Stimulated activated CD8-positive, alpha-beta memory T cell treated with anti-CD3 and anti-CD28 coated beads, Interleukin-7, amount 100 ng/mL, for 1 hour (primary cell): ENCODE measurements at places on chromosomes 3 and 15.

DNA sequence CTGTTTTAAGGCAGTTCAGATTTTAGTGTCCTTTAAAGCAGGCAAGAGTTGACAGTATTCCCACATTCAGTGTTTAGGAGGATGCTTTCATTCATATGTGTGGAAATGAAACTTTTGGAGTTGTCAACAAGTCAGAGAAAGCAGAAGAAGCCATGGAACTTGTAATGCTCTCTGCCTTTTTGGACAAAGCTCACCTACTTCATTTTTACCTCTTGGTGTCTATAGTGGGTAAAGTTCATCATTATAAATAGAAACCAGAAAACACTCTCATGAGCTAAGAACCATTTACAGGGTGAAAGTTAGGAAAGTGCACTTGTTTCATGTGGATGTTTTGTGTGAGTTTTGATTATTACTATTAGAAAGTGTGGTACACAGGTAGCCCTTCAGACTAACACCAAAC, 9.2 kb upstream of the NFKBIZ start:
- DNase-seq, result no peak

- DNase-seq, result no peak
These were observed 28.5 kb downstream of the DNAJC13 start for GRCh38 chr3:132445817-132446216.

DNA sequence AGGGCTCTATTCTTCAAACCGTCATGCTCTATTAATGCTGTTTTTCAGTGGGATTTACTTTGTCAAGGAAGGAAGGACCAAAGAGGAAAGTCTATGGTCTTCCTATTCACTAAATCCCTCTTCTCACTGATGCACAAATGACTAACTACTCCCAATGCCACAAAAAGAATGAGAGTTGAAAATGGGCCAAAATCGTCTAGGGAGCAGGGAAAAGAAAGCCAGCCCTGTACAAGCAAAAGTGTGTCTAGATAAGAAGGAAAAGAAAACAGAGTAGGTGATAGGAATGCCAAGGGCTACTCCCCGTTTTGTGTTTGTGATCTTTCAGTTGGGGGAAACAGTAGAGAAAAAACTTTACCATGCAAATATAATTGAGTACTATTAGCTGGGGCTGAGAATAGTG, 97.2 kb upstream of the TMCO5A start:
- DNase-seq, result no peak

GRCh38 chr3:78349571-78349970, 1309.7 kb downstream of the ROBO2 start:
- DNase-seq, result no peak

DNA sequence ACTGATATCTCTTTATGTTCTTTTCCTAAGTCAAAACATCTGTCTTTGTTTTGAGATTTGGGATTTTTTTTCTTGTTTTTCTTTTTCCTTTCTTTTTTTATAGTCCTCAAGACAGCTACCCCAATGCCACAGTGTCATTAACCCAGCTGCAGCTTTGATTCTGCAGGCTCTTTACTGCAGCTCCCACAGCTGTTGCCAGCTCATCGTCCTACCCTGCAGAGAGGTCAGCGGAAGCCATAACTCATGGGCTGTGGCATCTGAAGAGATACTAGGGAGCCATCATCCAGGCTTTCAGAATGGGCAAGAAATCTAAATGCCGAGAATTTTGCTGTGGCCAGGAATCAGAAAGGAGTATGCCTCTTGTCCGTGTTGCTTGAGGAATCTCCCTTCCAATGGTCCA, 44.3 kb upstream of the SLC24A5 start:
- DNase-seq, result no peak

- no peak for DNase-seq
These were observed 32.1 kb upstream of the ALPK3 start for GRCh38 chr15:84785053-84785452.

GRCh38 chr15:88255484-88256278, 858 bp downstream of the NTRK3 start:
- no peak for DNase-seq

DNA sequence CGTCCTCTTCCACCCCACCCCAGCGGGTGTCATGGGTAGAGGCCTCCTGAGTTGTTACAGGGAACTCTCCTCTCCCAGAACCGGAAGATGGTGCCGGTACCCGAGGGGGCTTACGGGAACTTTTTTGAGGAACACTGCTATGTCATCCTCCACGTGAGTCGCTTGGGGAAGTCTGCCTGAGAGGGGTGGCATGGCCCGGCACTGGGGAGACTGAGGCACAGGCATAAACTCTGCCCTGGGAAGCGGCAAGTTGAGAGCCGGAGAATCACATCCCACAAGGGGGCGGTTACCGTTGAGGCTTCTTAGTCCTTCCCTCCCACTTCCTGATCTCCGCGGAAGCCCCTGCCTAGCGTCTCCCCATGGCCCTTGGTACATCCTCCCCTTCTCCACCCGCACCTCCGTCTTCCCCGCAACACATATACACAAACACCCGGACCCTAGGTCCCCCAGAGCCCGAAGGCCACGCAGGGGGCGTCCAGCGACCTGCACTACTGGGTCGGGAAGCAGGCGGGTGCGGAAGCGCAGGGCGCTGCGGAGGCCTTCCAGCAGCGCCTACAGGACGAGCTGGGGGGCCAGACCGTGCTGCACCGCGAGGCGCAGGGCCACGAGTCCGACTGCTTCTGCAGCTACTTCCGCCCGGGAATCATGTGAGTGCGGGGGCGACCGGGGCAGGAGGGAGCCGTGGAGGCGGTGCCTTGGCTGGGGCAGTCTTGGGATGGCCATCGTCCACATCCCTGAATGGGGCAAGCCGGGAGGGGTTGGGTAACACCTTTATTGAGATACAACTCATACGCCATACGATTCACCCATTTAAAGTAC, 3.4 kb downstream of the VILL start:
- no peak for DNase-seq

DNA sequence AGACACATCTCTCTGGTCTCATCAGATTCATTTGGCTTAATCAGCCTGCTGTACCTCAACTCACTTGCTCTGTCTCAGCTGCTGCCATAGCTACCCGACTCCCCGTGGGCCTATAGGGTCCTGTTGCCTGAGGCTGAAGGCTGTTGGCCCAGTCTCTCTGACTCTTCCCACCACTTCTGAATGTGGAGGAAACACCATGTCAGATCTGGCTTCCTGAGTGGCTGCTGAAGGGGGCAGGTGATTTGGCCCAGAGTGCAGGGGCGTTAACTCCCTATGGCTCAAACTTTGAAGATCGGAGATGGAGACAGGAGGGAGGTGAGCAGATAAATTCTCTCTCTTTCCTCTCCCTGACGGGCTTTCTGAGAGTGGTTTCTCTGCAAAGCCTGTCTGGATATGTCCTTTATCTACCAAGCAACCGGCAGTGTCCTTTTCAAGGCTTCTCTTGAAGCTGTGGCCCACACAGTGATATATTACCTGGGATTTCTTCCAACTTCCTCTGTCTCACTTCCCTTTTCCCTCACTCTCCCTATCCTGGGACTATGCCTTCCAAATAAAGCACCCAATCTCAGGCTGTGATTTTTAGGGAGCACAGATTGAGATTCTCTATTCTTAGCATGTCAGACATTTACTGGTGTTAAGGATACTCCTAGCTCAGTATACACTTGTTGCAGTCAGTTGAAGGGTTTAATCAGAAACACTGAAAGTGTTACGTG, 334.9 kb upstream of the TBC1D5 start:
- no peak for DNase-seq

- no peak for DNase-seq
These were observed 43.5 kb downstream of the PHC3 start for GRCh38 chr3:170137986-170138385.

DNA sequence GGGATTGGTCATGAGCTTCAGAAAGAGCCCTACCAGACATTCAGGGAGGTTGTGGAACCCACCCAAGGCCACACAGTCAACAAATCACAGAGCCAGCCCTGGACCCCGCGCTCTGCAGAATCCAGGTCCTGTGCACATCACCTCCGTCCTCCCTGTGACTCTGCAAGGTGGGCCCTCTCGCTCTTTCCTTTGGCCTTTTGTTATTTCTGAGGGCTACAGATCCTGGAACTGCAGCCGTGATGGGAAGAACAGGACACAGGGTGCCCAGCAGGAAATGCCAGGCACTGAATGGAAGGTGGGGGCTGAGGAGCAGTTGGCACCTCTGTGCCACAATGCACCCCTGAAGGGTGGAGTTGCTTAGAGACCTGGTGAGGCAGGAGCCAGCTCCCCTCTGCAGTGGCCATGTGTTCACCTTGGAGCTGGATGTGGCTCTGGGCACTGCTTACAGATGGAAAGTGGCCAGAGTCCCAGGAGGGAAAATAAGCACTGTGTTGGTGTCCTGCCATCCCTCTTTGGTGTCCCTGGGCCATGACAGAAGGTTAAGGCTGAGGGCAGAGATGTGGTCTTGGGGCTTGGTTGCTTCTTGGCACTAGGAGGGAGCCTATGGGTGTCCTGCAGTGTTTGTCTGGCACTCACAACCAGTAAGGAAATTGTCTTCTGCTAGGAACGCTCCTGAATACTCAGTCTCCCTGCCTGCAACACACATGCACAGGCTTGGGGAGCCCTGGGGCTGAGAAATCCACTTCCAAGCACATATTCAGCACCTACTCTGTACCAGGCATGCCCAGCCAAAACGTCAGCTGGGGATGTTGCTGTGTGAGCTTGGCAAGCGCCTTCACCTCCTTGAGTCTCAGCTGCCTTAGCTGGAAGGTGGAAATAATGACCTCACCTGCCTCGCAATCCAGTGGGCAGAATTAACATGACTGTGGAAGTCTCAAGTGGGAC, 98.0 kb upstream of the SLC6A6 start:
- no peak for DNase-seq
